Stimulated activated naive B cell treated with anti-CD40 and anti-IgM and Interleukin-4, amounts not matched to agents 10 μg/mL and 1 μg/mL and 100 μg/mL, for 72 hours (primary cell): ENCODE measurements at places on chromosomes 12 and 14.
A peak's percentile ranks its signal among the peaks of the same experiment; 100 is the strongest.

GRCh38 chr12:11431486-11431885, 36.1 kb upstream of the PRB2 start:
- H3K27me3 ChIP-seq: no peaks in the 10 kb centered on the region
- H3K36me3 ChIP-seq: no peaks in the 10 kb centered on the region
- H3K4me1 ChIP-seq: no peaks in the 10 kb centered on the region
- H3K27ac ChIP-seq: no peak overlapping the region
- no peak overlapping the region for H3K4me3 ChIP-seq
- DNase-seq: no peak

DNA sequence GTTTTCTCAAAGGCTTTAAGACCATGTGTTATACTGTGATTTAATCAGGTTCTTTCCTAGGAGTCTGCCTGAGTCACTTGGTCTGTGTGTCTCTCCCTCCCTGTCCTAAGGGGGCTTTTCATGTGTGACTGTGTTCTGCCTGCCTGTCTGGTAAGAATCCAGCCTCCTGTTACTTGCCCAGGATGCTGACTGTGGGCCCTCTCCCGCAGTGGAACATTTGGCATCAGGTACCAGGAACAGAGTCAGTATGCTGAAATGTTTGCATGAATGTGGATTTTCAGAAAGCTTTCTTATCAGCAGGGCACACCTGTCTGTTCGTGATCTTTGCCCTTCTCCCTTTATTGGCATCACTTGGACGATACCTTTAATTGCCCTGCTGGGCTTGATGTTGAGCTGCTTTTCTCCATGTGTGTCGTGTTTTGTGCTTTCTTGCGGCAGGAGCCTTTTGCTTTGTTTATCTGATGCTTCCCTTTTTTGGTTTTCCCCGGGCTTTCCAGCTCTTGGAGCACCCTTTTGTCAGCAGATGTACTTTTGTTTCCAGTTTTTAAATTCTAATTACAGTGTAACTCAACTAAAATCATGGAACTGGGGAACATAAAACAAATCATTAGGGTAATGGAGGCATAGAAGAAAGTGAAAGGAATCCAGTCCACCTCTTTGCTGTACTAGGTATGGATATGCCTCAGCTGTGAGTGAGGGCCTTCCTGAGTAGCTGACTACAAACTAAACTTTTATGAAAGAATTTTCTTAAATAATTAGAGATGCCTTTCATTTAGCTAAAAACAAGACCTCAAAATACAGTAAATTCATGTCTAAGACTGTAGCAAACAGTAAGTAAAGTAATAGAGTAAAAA, 72.5 kb downstream of the TRAF3 start:
- no peaks in the 10 kb centered on the region for H3K27me3 ChIP-seq
- H3K36me3 ChIP-seq: peaks cover 34% of the 10 kb centered on the region
- peak overlapping the region; percentile 54 for H3K4me3 ChIP-seq
- H3K27ac ChIP-seq: peak overlapping the region; percentile 72
- H3K4me1 ChIP-seq: peaks cover 30% of the 10 kb centered on the region

DNA sequence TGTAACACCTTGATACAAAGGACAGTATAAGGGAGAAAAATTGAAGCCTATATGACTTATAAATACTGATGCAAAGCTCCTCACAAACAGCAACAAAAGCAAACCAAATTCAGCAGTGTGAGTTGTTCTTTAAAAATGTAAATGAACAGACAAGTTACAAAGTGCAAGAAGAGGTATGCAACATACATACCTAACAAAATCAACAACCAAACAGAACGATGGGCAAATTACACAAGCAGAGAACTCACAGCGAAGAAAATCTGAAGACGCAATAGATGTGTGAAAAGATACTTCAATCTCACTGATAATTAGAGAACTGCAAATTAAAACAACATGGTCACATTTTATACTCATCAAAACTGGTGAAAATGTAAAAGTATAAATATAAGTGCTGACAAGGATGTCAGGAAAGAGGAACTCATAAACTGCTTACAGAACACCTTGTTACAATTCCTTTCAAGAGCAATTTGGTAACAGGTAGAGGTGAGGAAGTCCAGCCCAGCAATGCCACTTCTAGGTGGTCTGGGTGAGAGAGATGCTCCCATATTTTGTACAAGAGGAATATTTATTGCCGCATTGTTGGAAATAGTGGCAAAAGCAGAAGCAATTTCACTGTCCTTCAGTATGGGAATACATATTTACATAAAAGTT, 47.3 kb downstream of the CORO1C start:
- H3K27ac ChIP-seq: no peak overlapping the region
- H3K4me1 ChIP-seq: peaks cover 37% of the 10 kb centered on the region
- H3K27me3 ChIP-seq: no peaks in the 10 kb centered on the region
- H3K36me3 ChIP-seq: peaks cover 3% of the 10 kb centered on the region
- no peak overlapping the region for H3K4me3 ChIP-seq

DNA sequence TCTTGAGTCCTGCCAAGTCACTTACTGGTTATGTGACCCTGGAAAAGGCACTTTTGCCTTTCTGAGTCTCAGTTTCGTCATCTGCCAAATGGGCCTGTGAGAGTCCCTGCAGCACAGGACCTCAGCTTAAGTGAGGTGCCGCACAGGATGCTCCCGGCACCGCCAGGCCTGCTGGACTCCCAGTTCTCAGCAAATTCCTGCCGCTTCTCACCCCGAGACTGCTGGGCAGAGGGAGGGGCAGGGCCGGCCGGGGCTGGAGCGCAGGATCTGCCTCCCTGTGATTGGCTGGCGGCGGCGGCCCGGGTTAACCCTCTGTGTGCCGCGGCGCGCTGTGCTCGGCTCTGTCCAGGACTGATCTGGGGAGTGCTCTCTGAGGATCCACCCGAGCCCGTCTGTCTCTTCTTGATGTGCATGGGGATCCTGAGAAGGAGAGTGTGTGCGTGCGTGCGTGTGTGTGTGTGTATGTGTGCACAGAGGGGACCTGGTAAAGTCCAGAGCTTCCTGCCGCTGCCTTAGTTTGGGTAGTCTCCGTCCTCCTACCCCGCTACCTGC, 8.6 kb downstream of the SETD1B start:
- peaks cover 59% of the 10 kb centered on the region for H3K36me3 ChIP-seq
- H3K27ac ChIP-seq: peak overlapping the region; percentile 71
- H3K27me3 ChIP-seq: no peaks in the 10 kb centered on the region
- peaks cover 56% of the 10 kb centered on the region for H3K4me1 ChIP-seq

DNA sequence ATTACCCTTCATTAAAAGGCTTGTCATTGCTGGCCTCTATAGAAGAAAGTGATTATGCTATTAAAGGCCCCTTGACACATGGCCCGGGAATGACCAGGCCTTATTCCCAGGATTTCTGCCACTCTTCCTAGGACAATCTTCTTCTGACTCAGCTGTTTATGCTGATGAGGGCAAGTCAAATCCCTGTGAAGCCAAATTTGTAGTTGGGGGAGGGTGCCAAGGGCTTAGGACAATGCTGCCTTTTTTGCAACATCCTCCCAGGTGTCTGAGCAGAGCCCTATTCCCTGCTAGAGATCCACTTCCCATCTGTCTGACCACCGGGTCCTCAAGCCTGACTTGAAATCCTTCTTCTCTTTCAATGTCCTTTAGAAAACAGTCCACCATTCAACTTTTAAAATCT, 230.7 kb upstream of the SRRM4 start:
- no peak overlapping the region for H3K27ac ChIP-seq
- H3K4me1 ChIP-seq: no peaks in the 10 kb centered on the region
- no peak for DNase-seq
- H3K4me3 ChIP-seq: no peak overlapping the region
- no peaks in the 10 kb centered on the region for H3K27me3 ChIP-seq

- H3K4me1 ChIP-seq: no peaks in the 10 kb centered on the region
- DNase-seq: no peak
- H3K36me3 ChIP-seq: no peaks in the 10 kb centered on the region
- H3K27me3 ChIP-seq: no peaks in the 10 kb centered on the region
- no peak overlapping the region for H3K27ac ChIP-seq
These were observed 20.4 kb upstream of the DIO2 start for GRCh38 chr14:80231702-80232101.
